ENCODE measurements at places on chromosomes 5 and 9.

GRCh38 chr5:139180850-139181249 lies 17.3 kb downstream of the SIL1 start:
- DNase-seq: no peak

GRCh38 chr5:169914766-169915165 lies 65.5 kb downstream of the INSYN2B start:
- no peak for DNase-seq

DNA sequence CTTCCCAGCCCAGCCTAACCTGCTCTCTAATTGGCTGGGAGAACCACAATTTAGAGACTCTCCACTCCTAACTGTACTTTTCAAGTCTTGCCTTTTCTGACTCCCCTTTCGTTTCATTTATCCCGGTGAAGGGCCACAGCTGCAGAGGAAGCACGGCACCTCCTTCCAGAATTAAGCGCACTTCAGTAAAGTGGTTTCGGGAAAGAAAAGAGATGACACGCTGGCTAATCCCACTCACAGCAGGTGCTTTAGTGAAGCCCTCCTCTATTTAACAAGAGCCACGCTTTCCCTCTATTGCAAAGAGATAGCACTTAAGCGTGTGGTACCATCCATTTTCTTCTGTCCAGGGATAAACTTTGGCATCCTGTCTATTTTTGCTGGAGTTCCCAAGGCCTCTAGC lies 4.8 kb downstream of the DNAH5 start:
- no peak for DNase-seq

- no peak for DNase-seq
Measured at GRCh38 chr9:116654059-116654355, 33.1 kb upstream of the TRIM32 start.

- no peak for DNase-seq
Measured at GRCh38 chr9:122261469-122261881, 3.2 kb downstream of the RBM18 start.

DNA sequence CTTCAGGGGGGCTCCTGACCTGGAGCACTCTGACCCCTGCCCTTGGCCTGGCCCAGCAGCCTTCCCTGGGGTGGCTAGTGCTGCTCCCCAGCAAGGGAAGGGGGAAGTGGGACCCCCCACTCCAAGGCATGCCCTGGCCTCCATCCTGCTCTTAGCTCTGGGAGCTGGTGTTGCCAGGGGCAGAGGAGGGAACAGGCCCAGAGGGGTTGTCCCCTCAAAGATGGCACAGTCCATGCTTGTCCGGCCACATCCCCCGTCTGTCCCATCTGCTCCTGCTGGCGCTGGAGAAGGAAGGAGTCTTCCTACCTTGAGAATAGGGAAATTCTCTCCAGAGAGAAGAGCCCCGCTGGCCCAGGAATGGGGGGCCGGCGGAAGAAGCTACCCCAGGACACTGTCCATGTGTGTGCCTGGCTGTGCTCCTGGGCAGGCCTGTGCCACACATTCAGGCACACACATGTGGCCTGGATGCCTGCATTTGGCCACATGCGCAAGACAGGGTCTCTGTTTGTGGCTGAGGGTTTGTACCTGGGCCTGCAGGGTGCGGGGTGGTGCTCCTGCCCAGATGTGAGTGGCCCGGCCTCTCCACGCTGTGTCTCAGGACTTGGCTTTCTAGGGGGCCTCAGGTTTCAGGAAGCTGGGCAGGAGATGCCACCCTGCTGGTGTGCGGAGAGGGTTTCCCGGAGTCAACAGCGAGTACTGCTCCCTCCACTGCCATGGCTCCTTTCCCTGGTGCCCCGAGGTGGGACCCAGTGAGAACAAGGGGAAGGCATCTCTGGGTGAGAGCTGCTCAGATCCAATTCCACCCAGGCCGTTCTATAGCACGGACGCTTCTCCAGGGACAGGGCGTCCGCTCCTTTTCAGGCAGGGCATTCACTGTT lies 247.1 kb downstream of the PBX3 start:
- DNase-seq: no peak
